ENCODE measurements at places on chromosomes 16 and 17. TPM values are rescaled to one million over a fixed set of nuclear protein-coding genes. Genes with fewer than 3 reads are reported as not detected.

ACTG1 gene
- total RNA-seq, result 5,342 TPM

KCTD19 gene
- 1.0 TPM for total RNA-seq

KLHL10 gene
- not detected for total RNA-seq

CDH13 gene
- 81.1 TPM for total RNA-seq

TP53TG3 gene
- not detected for total RNA-seq

SLC47A1 gene
- not detected for total RNA-seq

NACA2 gene
- total RNA-seq, result not detected

CRYM gene
- not detected for total RNA-seq

PLLP gene
- not detected for total RNA-seq

OSGIN1 gene
- not detected for total RNA-seq

TEKT5 gene
- total RNA-seq, result not detected

Measured in glutamatergic neuron (in vitro differentiated cells).